ENCODE measurements at places on chromosomes 6 and 20.

DNA sequence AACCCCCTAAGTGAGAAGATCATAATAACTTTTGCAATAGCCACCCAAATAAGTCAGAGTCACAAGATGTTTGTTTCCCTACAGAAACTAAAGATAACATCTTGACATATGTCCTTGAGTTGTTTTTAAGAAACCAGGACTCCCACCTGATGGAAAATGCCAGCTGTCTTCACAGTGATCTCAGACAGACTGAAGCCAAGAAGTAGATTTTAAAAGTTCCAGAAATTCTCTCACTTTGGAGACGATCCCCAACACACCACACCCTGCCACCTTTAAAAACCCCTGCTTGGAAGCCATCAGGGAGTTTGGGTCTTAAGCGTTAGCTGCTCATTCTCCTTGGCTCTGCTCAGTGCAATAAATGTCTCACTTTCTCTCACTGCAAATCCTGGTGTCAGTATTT, 63.0 kb downstream of the GPR6 start:
- no peaks in the 10 kb centered on the region for H3K36me3 ChIP-seq
- no peak overlapping the region for H3K4me3 ChIP-seq

DNA sequence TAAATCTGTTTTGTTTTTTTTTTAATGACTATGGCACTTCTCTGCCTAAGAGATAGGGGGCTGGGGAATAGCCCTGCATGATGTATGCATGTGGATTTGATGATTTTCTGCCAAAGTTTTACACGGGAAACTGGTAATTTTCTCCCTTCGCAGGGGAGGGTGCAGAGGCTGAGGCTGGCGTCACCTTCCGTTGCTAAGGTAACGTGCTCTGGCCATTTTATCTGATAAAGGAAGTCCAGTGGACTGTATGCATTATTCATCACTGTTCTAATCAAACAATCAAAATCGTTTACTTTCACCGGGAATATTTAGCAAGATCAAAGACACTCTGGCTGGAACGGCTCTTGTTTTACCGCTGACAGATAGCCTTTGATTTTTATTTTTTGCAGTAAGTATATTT, 789 bp downstream of the PHACTR1 start:
- H3K27me3 ChIP-seq = no peaks in the 10 kb centered on the region
- no peak overlapping the region for H3K4me3 ChIP-seq
- no peak for DNase-seq

DNA sequence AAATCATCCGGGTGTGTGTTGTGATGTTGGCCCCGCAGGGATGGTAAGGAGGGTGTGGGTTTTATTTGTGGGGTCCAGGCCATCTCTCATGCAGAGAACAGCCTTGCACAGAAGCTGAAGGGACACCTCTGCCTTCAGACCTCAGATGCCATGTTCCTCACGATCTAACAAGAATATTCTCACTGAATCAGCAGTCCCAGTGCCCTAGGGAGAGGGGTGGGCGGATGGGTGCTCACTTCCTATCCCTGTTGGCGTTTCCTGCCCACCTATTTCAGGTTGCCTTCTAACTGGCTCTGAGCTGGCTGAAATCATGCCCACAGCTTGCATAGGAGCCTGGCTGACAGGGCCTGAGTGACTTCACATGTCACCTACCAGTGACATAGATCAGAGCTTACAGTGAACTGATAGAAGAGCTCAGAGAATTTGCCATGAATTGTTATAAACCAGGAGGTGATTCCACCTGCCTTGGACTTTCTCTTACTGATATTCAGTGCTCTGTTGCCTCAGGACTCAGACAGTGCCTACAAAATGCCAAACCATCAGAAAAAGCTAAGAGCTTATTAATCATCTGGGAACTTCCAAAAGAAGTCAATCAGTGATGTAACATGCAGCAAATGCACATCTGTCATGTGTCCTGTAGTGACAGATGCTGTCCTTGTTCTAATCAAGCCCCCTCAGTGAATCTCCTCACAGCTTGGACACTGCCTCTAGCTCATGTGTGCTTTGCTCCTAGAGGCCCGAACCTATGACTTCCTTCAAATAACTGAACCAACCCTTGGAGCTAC, 285.8 kb upstream of the PRND start:
- H3K36me3 ChIP-seq = no peaks in the 10 kb centered on the region
- H3K27ac ChIP-seq = no peak overlapping the region
- no peaks in the 10 kb centered on the region for H3K4me1 ChIP-seq
- DNase-seq = no peak

DNA sequence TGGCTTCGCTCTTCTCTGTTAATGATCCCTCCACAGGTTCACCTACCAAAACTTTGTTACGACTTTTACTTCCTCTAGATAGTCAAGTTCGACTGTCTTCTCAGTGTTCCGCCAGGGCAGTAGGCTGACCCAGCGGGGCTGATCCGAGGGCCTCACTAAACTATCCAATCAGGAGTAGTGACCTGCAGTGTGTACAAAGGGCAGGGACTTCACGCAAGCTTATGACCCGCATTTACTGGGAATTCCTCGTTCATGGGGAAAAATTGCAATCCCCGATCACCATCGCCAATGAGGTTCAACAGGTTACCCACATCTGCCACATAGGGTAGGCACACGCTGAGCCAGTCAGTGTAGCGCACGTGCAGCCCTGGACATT, 771.4 kb upstream of the DEFB115 start:
- no peaks in the 10 kb centered on the region for H3K4me1 ChIP-seq
- H3K27me3 ChIP-seq = no peaks in the 10 kb centered on the region
- DNase-seq = no peak
- no peaks in the 10 kb centered on the region for H3K36me3 ChIP-seq
- H3K27ac ChIP-seq = no peak overlapping the region
- H3K4me3 ChIP-seq = no peak overlapping the region

- peaks cover 46% of the 10 kb centered on the region for H3K27me3 ChIP-seq
- no peak overlapping the region for H3K27ac ChIP-seq
- H3K4me1 ChIP-seq = no peaks in the 10 kb centered on the region
- no peaks in the 10 kb centered on the region for H3K36me3 ChIP-seq
- DNase-seq = no peak
Measured at GRCh38 chr20:63179687-63180568, 36.0 kb downstream of the YTHDF1 start.

Data from right atrium auricular region (tissue), 2 donors.